ENCODE measurements at places on chromosomes 5 and 9. TPM values are rescaled to one million over a fixed set of nuclear protein-coding genes. Genes with fewer than 3 reads are reported as not detected.

Gene ATP10B
- total RNA-seq: not detected

Gene TAF1L
- total RNA-seq: not detected

Gene NR2F1
- not detected for total RNA-seq

Gene MSMP
- total RNA-seq: not detected

Gene F12
- 0.60 TPM for total RNA-seq

Gene PCDHGC3
- not detected for total RNA-seq

Gene WDR38
- not detected for total RNA-seq

Gene ANKDD1B
- not detected for total RNA-seq

Gene RLN2
- total RNA-seq: 2.3 TPM

Gene ENTPD2
- total RNA-seq: not detected

Gene SLC34A1
- total RNA-seq: 0.12 TPM

Gene PDE8B
- not detected for total RNA-seq

Gene IFNA2
- total RNA-seq: not detected

Gene IL9
- not detected for total RNA-seq

Gene PCA3
- not detected for total RNA-seq

Gene SPINK7
- total RNA-seq: not detected

Gene FCHO2
- total RNA-seq: 0.57 TPM

Gene MCC
- total RNA-seq: 2.9 TPM

Gene SEMA5A
- 0.12 TPM for total RNA-seq

Gene THBS4
- 0.64 TPM for total RNA-seq

Gene OTULINL
- total RNA-seq: 31.4 TPM

Gene RXRA
- 1.2 TPM for total RNA-seq

Gene NEUROG1
- not detected for total RNA-seq

Gene PCDHGA3
- not detected for total RNA-seq

Gene CKMT2
- not detected for total RNA-seq

Gene ARAP3
- total RNA-seq: 4.6 TPM

Gene SPATA31C1
- not detected for total RNA-seq

Gene FBP2
- total RNA-seq: not detected

Gene NR5A1
- total RNA-seq: not detected

Gene INSL4
- not detected for total RNA-seq

Gene LRRC19
- total RNA-seq: not detected

Gene SV2C
- total RNA-seq: 0.07 TPM

Gene TAF11L14
- total RNA-seq: not detected

Gene MRPL41
- total RNA-seq: 37.1 TPM

Gene ALDOB
- not detected for total RNA-seq

All from activated CD4-positive, alpha-beta T cell treated with anti-CD3 and anti-CD28 coated beads, Interleukin-2, amount 10 ng/mL, durations not matched to agents 7 days and 5 days (primary cell).